CD4-positive, alpha-beta T cell treated with Interleukin-4 for 1 hour (primary cell): ENCODE measurements at places on chromosomes 4 and X.

DNA sequence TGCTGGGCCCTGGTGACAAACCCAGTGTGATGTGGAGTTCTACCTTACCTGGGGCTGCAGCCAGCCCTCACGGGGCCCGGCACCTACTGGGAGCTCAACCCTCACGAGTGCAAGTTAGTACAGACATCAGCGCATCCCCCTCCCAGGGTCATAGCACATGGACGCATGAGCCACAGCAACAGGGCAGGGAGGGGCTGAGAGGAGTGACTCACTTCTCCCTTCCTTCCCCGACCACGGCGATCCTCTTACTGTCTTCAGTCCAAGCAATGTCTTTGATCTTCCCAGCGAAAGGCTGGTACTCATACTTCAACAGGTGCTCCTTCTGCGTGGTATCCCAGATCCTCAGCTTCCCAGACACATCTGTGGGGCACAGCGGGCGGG is 17.8 kb downstream of the WDR1 start:
- no peak for DNase-seq

DNA sequence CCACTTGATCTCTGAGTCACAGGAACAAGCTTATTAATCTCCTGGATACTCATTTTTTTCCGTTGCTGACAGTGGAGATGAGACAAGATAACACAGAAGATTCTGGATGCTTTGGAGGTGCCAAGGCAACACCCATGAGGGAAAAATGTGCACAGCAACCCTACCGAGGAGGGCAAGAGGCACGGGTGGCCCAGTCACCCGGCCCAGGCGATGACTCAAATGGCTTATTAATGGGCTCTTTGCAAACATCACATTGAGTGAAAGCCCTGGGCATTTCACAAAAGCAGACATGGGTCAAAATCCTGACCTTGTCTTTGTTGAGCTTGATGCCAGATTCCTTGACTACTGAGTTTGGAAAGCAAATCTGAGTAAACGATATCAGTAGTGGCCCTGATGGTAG is 315.1 kb downstream of the STK32B start:
- no peak for DNase-seq

GRCh38 chr4:59102311-59102710 is 1992.1 kb upstream of the IGFBP7 start:
- DNase-seq = no peak

- no peak for DNase-seq
These were observed 3.0 kb downstream of the STOX2 start for GRCh38 chr4:183907871-183908683.

DNA sequence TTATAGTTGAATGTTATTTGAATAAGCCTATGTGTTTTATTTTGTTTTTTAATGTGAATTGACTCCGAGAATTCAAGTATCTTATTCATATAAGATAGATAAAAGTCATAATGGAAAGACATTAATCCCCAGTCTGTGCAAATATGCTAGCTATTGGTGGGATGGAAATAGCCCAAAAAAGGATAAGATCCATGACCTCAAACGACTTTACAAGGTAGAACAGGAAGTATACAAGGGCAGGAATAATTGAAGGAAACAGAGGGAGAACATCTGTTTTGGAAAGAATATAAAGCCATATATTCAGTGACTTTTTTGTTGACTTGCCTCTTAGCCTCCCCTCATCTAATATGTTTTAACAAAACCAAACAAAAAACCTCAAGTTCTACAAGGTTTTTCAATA is 9.0 kb downstream of the ABCE1 start:
- no peak for DNase-seq

DNA sequence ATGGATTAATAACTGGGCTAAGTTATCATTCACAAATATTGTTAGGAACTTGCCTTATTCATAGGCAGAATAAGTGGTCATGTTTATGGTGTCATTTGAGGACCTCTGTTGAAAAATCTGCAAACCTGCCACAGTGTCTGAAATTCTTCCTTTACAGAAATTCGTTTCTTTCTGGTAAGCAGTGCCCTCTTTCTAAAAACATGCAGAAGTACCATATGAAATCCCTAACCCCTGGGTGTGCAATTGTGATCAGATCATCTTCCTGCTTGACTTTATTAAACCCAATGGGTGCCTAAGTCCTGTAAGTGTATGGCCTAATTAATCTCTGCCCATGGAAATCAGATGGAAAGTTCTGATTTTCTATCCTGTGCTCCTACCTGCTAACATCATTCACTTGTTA is 4.4 kb upstream of the HTATSF1 start:
- DNase-seq = no peak

DNA sequence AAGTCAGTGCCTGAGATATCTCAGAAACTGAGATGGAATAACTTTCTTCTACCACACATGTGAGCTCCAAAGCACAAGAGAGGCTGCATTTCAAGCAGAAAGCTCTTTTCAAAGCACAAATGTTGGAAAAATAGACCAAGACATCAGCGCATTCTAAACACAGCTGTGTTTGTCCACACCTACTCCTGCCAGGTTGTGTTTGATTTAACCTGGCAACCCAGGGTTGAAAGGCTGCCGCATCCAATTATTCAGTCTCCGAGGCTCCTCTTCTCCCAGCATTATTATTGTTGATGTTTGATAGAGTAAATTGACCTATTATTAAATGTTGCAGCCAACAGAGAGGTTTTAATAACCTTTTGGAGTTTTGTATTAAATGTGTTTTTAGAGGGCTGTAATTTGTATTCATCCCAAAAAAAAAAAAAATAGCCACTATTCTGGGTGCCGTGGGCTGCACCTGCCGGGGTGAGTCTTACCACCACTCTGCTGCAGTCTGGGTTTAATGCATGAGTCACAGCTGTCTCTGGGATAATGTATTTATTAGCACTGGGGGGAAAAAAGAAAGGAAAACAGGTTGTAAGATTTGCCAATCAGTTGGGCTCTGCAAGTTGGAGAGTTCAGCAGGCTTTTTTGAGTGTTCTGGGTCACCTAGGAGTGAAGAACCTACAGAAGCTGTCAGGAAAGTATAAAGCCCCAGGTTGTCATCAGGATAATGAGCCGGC is 105.2 kb upstream of the NOCT start:
- DNase-seq = no peak

- DNase-seq = no peak
These were observed 79.4 kb downstream of the JADE3 start for GRCh38 chrX:46991664-46992063.

DNA sequence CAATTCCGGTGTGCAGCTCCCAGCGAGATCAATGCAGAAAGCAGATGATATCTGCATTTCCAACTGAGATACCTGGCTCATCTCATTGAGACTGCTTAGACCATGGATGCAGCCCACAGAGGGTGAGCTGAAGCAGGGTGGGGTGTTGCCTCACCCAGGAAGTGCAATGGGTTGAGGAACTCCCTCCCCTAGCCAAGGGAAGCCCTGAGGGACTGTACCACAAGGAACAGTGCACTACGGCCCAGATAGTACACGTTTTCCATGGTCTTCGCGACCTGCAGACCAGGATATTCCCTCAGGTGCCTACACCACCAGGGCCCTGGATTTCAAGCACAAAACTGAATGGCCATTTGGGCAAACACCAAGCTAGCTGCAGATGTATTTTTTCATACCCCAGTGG is 150.0 kb downstream of the TET2 start:
- DNase-seq = no peak

DNA sequence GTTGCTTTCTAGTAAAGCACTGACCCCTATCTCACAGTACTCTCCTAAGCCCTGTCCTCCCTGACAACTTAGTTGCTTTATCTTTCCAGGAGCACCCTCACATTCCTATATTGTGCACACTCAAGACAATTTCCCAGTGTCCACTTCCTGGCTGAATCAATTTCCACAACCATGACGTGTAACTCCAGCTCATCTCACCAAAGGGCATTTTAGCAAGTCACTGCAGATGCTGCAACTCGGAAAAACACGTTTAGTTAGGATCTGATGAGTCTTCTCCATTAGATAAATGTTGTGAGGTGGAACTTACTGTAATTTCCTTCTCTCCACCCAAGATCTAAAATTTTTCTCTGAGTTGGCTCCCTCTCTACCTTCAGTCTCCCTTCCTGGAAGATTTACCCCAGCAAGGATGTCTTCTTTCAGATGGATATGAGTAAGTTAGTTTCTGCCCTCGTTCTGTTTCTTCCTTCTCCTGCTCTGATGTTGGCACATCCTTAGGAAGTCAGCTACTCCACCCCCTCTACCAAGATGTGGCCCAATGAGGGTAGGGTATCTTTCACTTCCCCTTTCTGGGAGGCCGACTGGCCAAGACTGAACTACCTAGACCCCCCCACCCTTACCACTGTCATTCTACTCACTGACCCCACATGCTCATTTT is 28.8 kb upstream of the IL13RA1 start:
- DNase-seq = peak; percentile 38

GRCh38 chrX:140249088-140249487 is 255.8 kb downstream of the SOX3 start:
- DNase-seq = no peak

GRCh38 chrX:134600714-134601113 is 57.6 kb downstream of the PLAC1 start:
- no peak for DNase-seq

DNA sequence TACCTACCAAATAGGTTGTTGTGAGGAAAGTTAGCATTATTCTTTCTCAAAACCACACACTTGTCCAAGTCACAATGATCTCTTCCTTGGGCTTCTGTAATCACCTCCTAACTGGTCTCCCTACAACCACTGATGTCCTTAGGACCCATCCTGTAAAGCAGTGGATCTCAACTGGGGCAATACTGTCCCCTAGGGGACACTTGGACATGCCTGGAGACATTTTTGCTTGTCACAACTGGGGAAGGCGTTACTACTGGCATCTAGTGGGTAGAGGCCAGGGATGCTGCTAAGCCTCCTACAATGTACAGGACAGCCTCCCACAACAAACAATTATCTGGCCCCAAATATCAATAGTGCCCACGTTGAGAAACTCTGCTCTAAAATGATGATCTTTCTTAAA is 118.7 kb upstream of the AP1S2 start:
- DNase-seq = peak; percentile 60

- no peak for DNase-seq
These were observed 637 bp downstream of the AMER1 start for GRCh38 chrX:64204701-64205440.

GRCh38 chrX:19793471-19793870 is 93.9 kb downstream of the SH3KBP1 start:
- no peak for DNase-seq

- no peak for DNase-seq
These were observed 45.0 kb upstream of the ITM2A start for GRCh38 chrX:79412166-79412565.

- DNase-seq = no peak
These were observed 56.7 kb downstream of the IGFBP7 start for GRCh38 chr4:57053508-57053907.

- no peak for DNase-seq
These were observed 201.6 kb downstream of the STIM2 start for GRCh38 chr4:27062256-27062655.

GRCh38 chr4:143345356-143345755 is 8.7 kb downstream of the GAB1 start:
- no peak for DNase-seq

- no peak for DNase-seq
These were observed 53.1 kb downstream of the CCNI start for GRCh38 chr4:77022560-77023179.

GRCh38 chr4:174254613-174255012 is 28.9 kb downstream of the FBXO8 start:
- no peak for DNase-seq

DNA sequence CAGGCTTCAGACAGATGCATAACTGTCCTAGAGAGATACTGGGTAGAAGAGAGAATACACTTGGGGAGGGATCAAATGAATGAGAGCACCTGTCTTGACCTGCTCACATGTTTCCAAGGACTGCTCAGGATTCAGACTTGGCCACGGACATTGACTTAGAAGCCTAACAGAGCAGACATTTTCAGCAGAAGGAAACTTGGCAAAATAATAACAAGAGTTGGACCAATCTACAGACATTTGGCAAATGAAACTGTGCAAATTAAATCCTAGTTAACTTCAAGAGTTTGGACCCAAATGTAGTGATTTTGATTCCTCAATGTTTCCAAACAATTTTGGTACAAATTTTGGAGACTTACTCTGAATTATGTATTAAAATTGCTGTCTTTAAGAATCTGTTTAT is 223.9 kb downstream of the CAMK2D start:
- DNase-seq = no peak

DNA sequence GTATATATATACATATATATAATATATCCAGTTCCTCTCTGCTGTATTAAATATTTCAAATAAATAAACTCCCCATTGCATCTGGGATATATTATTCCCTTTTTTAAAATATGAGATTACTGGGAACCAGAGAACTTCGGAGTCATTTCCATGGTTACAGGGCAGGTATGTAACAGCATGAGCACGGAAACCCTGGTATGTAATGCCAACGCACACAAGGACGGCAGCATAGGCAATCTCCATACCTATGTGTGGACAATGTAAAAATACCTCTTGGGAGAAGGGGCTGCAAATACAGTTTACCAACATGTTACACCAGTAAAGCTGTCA is 62.8 kb downstream of the NUDT10 start:
- no peak for DNase-seq

- DNase-seq = no peak
These were observed 19.7 kb upstream of the MTM1 start for GRCh38 chrX:150548684-150549083.

DNA sequence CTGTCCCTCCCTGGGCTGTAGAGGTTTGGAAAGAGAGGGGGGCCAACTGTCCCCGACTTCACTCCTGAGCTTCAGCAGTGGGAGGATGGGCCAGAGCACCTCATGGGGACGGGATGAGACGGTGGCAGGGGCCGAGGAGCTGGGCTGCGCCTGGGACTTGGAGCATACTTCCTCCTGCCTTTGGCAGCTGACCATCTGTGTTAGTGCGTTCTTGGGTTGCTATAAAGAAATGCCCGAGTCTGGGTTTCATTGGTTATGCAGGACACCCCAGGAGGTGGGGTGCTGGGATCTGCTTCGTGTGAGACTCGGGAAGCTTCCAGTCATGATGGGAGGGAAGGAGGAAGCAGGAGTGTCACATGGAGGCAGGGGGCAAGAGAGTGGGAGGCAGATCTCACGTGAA is 7.4 kb downstream of the PSAPL1 start:
- DNase-seq = no peak

- no peak for DNase-seq
These were observed 608.3 kb upstream of the PCDH10 start for GRCh38 chr4:132540797-132541196.

- DNase-seq = no peak
These were observed 84.4 kb downstream of the LRP2BP start for GRCh38 chr4:185311113-185311888.

GRCh38 chr4:18882468-18882867 is 860.9 kb upstream of the LCORL start:
- no peak for DNase-seq

DNA sequence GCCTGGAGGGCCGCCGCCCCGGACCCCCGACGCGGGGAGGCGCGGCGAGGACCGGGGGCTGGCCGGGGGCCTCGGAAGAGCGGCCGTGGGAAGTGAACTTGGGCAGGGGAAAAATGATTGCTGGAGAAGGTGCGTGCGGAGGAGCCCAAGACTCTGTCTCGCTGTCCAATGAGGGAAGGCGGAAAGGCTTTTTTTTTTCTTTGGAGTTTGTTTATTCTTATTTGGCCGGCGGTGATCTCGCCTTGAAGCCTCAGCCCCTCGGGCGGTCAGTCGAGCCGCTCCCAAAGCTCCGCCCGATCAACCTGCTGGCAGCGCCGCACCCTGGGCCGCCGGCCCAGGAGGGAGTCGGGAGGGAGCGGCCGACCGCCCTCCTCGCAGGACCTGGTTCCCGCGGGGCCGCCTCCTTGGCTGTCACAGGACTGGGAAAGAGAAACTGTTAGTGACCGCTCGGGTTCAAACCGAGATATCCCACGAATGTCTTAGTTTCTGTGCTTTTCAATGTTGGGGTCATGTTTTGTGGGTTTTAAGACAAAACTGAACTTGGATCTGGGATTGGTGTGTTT is 2.5 kb downstream of the CPEB2 start:
- peak; percentile 28 for DNase-seq

- DNase-seq = no peak
These were observed 628.0 kb downstream of the IL1RAPL1 start for GRCh38 chrX:29215251-29215650.
